Activated CD4-positive, CD25-positive, alpha-beta regulatory T cell treated with anti-CD3 and anti-CD28 coated beads, Interleukin-2, amount 50 U/mL, for 72 hours (primary cell): ENCODE measurements at places on chromosomes 5 and 9.

- no peak for DNase-seq
Measured at GRCh38 chr5:159133041-159133741, 33.5 kb upstream of the EBF1 start.

GRCh38 chr5:132556153-132556762 is 519 bp upstream of the RAD50 start:
- DNase-seq: no peak

DNA sequence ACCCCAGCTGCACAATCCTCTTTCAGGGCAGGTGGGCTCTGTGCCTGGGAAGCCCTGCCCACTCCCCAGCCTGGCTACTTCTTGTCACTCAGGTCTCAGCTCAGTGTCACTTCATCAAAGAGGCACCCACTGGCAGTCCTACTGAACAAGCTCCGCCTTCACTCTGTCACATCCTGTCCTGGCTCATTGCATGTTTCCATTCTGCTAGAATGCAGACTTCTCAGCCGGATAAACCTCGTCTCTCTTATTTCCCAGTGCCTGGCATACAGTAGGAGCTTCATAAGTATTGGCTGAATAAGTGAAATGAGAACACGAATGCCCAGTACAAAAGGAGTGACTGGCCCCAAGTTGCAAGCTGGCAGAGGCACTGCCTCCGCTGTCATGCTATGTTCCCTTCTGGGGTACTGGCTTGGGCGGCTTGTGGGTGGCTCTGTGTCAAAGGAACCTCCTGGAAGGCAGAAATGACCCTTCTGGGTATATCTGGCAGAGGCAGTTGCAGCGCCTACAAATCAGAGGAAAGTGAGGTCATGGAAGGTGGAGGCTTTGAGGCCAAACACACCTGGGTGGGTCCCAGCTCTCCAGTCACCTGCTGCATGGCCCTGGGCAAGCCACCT is 98.3 kb upstream of the PHYKPL start:
- DNase-seq: no peak

- no peak for DNase-seq
Measured at GRCh38 chr5:139946440-139946839, 96.7 kb downstream of the NRG2 start.

- no peak for DNase-seq
Measured at GRCh38 chr5:103951776-103952175, 389.2 kb upstream of the NUDT12 start.

DNA sequence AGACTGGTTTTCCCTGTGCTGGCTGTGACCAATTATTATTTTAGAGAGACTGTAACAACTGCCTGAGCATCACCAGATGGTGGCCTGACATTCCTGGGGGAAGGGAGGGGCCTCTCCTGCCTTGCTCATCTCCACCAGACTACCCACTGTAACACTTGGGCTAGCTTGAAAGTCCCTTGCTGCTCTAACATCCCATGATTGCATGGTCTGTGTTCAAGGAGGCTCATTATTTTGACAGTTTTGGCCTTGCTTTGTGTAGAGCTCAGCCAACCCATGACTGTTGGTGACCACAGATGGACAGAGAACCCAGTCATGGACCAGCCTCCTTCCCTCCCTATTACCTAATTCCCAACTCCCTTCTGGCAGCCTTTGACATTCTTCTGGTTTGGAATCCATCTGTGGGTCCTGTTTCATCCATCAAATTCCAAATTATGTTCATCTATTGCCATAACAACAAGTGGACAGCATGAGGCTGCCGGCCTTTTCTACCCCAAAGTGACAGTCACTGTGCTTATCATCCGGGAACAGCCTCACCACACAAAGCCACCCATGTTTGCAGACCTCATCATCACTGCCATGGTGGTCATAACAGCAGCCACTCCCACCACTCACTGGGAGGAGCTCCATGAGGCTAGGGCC is 49.0 kb upstream of the ICE1 start:
- no peak for DNase-seq

DNA sequence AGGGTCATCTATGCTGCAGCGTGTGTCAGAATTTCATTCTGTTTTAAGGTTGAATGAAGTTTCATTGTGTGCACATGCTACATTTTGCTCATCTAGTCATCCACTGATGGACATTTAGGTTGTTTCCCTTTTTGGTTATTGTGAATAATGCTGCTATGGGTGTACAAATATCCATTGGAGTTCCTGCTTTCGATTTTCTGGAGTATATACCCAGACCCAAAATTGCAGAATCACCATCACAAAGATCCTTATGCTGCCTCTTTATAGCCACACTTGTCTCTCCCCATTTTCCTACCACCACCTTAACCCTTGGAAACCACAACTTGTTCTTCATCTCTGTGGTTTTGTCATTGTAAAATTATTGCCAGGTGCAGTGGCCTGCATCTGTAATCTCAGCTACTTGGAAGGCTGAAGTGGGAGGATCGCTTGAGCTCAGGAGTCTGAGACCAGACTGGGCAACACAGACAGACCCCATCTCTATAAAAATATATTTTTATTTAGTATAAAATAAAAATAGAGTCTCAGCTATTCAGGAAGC is 166.2 kb downstream of the HSD17B3 start:
- no peak for DNase-seq

DNA sequence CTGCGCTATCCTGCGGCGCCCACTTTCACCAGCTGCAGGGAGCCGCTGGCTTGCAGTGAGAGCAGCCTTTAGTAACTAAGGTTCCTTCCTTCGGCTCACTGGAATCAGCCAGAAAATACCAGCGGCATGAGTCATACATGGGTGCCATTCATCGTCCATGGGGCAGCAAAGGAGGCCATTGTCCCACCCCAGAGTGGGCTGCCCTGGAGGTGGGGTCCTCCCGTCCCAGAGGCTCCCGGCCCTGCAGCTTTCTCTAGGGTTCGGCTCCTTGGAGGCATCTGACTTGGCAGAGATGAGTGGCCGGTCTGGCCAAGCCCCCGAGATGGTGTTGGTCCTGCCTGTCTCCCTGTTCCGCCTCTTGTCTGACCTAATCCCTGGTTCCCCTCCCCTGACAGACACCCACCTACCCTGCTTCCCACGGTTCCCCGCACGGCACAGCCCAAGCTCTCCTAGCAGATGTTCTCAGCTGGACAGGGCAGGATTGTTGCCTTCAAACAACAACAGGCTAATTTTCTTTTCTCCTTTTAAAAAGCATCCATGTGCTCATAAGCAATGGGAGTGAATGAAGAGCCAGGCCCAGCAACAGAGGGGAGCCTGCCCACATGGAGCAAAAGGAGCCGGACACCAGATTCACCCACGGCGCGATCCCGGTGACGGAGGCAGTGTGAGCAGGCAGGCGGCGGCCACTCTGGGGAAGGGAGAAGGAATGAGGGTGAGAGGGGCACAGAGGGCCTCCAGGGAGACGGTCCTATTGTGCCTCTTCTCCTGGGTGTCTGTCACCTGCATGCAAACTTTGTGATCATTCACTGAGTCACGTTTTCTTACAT is 97.0 kb upstream of the COL5A1 start:
- DNase-seq: no peak

DNA sequence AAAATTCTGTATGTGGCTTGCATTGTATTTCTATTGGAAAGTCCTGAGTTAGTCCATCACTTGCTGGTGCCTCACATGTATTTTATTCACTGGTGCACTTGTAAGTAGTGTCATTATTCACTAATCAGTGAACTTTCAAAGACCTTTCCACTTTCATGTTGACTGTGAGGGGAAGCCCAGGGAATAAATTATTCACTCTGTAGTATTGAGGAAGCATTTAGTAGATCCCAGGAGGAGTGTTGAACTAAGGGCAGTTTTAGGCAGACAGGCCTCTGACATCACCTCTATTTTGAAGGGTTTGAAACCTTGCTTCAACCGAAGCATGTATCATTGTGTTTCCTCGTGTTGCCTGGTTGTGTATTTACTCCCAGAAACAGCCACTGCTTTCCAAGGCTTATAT is 705.4 kb upstream of the RIOK2 start:
- no peak for DNase-seq

- no peak for DNase-seq
Measured at GRCh38 chr9:13587571-13587970, 308.1 kb upstream of the MPDZ start.

- DNase-seq: no peak
Measured at GRCh38 chr9:21634951-21635350, 152.8 kb upstream of the IFNE start.

GRCh38 chr5:181070523-181070922 is 30.5 kb downstream of the BTNL9 start:
- no peak for DNase-seq

GRCh38 chr5:37886242-37886905 is 46.5 kb upstream of the GDNF start:
- DNase-seq: no peak

DNA sequence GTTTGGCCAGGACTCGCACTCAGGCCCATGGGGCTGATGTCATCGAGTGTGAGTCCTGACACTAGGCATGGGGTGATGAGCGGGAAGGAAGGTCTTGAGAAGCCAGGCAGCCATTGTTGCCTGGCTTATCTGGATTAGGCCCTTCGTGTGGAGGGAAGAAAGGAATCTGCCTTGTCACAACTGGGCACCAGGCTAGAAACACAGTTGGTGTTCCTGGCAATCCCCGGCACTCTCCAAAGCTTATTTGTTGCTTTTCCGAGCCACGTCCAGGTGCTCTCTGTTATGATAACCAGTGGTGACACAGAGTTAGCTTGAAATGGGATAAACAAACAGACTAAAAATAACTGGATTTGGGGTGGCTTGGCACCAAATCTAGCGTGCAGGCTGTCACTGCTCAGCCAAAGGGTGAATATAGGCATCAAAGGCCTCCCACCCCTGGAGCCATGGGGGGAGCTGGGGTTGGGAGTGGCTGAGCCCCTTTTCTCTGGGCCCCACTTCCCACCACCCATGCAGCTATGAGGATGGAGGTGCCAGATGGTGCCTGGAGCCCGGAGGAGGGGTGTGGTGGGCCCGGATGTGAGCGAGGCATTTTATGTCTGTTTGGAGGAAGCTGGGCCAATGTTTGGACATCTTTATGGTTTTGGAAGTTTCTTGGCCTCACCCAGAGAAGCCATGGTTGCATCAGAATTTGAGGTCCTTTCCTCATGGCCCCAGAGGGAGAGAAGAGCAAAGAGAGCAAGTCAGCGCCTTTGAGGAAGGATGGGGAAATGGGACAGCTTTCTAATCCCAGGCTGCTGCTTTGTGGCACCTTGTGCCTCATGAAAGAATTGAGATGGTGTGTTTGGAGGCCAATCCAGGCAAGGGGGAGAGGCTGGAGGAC is 98.0 kb upstream of the PITX1 start:
- DNase-seq: no peak
